ENCODE measurements at places on chromosomes 1 and 21.

GRCh38 chr1:6330410-6330911 lies 63.1 kb downstream of the ACOT7 start:
- DNase-seq = peak; percentile 62

DNA sequence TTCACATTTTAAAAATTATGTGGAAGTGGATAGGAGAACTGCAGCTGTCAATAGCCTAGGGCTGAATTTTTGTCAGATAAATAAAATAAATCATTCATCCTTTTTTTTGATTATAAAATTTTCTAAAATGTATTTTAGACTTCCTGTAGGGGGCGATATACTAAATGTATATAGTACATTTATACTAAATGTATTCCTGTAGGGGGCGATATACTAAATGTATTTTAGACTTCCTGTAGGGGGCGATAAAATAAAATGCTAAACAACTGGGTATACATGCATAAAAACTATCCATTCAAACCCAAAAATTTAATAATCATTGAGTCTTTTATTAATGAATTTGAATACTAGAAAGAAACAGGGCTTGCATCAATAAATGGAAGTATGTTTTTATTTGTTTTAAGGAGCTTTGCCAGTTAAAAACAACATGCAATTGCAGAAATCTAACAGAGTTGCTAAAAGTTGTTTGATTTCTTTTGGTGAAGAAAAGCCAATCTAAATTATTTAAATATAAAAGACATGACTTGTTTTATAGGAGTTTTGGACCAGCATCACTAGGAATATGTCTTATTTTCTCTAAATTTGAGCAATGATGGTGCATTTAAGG lies 31.4 kb downstream of the CLCA1 start:
- DNase-seq = peak; percentile 51

DNA sequence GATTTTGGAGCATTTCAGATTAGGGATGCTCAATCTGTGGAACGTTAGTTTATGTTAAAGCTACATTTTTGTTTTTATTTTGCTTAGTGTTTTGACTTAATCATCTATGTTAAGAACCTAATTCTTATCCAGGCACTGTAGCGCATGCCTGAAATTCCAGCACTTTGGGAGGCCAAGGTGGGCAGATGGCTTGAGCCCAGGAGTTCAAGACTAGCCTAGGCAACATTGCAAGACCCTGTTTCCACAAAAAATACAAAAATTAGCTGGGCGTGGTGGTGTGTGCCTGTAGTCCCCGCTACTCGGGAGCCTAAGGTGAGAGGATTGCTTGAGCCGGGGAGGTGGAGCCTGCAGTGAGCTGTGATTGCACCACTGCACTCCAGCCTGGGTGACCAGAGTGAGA lies 23.4 kb downstream of the FNBP1L start:
- no peak for DNase-seq

- DNase-seq = no peak
Observed at GRCh38 chr1:179955731-179956130, 1.1 kb downstream of the CEP350 start.

DNA sequence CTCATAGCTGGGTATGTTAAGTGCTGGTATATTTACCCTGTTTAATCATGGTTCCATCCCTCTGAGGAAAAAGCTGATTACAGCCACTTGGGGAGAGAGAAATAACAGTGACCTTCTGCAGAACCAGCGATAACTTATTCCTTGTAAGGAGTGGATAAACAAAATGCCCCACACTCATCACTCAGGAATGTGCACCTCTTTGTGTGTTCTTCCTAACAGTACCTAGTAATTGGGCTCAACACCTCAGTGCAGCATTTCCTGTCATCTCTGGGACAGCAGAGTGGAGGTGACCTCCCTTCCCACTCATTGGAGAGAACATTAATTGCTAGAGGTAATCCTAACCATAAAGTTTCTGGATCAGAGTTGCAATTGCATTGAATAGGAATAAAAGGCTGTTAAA lies 112.5 kb upstream of the F3 start:
- no peak for DNase-seq

GRCh38 chr1:245679821-245680780 lies 525.3 kb downstream of the KIF26B start:
- DNase-seq = no peak

GRCh38 chr1:75100481-75101092 lies 33.6 kb upstream of the LHX8 start:
- no peak for DNase-seq

DNA sequence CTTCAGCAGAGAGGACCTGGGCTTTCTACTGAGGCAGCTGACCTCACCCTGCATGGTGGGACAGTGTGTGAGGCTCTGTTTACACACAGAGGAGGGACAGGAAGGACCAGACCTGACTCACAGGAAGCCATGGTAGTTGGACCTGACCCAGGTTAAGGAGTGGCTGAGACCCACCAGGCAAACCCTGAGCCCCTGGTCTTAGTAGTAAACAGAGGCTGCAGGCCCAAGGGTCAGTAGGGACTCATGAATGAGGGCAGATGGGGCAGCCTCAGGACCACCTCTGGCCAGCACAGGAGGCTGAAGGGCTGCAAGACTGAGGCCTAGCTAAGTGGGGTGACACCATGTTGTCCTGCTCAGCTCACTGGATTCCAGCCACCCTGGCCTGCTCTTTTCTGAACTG lies 273.2 kb downstream of the GRIK3 start:
- DNase-seq = no peak

DNA sequence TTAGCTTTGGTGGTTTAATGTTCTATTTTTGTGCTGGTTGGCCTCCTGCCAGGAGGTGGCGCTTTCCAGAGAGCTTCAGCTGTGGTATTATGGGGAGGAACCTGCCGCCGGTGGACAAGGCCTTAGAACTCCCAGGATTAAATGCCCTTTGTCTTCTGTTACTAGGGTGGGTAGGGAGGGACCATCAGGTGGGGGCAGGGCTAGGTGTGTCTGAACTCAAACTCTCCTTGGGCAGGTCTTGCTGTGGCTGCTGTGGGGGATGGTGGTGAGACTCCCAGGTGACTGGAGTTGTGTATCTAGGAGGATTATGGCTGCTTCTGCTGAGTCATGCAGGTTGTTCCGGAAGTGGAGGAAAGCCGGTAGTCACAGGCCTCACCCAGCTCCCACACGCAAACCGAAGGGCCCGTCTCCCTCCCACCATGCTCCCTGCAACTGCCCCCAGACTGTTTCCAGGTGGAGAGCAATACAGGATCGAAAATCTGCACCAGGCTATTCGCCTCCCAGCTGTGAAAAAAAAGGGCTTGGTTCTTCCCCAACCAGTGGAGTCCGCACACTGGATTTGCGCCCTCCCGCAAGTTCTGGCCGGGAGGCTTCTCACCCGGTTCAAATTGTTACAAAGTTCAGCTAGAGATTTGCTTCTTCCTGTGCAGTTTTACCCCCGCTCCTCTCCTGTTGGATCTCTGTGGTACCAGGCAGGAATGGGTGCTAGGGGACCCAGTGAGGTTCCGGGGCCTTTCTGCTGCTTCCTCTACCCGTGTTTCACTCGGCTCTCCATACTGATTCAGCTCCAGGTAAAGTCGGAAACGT lies 220.5 kb downstream of the CENPF start:
- no peak for DNase-seq

- DNase-seq = no peak
Observed at GRCh38 chr21:29571949-29572348, 273.2 kb downstream of the BACH1 start.

- DNase-seq = no peak
Observed at GRCh38 chr1:61152066-61152465, 69.7 kb downstream of the NFIA start.

DNA sequence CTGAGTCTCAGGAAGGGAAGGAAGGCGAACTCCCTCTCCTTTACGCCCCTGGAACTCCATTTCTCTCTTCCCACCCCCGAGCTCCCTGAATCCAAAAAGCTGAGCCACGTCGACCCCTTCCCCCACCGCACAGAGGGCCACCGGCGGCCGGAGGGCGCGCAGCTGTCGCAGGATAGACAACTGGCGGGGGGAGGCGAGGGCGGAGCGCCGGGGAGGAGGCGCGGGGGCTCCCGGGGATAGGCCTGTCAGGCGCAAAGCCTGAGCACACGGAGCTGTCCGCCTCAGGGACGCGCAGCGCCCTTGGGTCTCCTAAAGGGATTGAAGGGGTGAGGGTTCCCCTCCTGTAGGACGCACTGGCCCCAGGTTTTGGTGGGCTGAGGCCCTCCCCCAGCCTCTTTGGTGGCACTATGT lies 752 bp upstream of the ACTA1 start:
- DNase-seq = peak; percentile 40

DNA sequence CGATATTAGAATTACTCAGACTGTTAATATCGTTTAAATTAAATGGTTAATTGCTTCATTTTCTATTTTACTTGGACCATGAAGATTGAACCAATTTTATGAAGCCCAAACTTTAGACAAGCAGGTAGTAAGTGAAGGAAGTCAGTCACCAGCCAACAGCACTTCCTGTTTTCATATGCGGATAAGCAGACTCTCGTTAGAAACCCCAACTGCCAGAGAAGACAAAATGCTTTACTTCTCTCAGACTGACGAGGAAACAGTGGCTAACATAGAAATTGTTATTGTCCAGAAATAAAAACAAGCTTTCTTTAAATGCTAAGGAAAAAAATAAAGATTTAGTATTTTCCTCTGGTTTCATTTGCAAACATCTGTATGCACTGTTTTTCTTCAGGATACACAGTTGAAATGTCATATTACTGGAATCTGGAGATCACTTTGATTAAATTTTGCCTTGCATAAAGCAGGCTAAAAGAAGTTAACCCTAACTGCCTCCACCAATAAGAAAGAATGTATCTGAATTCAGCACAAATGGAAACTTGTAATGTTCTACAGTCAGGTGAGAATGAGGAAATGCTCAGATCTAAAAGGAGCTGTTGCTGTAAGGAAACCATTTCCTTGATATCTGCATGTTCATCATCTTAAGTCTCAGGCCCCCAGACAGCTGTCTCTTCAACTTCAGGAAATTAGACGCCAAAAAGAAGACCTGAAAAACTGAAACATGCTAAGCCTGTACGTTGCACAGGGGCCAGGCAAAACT lies 129.8 kb upstream of the SAMSN1 start:
- no peak for DNase-seq

DNA sequence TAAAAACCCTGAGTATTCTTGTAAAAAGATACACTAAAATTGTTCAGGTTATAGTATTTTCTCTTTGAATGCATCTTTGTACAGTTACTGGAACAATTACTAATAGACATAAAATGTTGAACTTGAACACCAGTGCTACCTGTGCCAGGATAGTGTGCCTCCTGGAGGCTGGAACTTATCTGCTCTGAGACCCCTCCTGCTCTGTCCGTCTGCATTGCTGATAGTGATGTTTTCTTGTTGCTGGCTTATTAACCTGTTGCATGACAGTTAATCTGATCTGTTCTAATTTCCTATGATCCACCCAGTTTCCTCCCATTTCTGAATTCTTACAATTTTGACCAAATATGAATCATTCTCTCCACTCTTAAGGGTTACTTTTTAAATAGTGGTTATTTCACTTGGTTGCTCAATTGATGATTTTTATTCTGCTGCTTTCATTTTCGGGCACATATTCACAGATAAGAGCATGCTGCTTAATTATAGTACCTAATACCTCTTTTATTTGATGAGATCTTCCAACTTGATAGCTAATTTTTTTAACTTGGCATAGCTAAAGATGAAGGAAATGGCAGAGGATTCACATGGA lies 101.4 kb downstream of the CC2D1B start:
- no peak for DNase-seq

DNA sequence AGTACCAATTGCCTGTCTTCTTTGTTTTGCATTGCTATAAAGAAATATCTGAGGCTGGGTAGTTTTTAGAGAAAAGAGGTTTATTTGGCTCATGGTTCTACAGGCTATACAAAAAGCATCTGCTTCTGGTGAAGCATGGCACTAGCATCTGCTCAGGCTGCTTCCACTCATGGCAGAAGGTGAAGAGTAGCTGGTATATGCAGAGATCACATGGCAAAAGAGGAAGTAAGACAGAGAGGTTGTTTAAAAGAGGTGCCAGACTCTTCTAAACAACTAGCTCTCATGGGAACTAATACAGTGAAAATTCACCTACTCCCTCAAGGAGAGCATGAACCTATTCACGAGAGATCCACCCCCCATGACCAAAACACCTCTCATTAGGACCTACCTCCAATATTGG lies 56.7 kb upstream of the GUCA2B start:
- no peak for DNase-seq

- no peak for DNase-seq
Observed at GRCh38 chr1:205543351-205544301, 39.2 kb downstream of the CDK18 start.

- no peak for DNase-seq
Observed at GRCh38 chr1:206748348-206749030, 22.1 kb upstream of the IL19 start.

DNA sequence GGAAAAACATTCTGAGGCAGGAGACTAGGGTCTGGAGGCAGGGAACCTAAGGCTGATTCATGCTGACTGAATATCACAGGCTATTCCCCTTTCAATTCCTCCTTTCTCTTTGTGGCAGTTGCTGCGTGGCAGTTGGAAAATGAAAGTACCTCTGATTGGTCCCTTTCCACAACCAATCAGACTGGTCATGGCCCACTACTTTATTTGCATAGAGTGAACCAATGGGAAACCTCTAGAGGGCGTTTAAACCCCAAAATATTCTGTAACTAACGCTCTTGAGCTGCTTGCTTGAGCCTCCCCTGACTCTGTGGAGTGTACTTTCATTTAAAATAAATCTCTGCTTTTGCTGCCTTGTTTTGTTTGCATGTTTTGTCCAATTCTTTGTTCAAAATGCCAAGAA lies 27.7 kb upstream of the VN1R5 start:
- DNase-seq = peak; percentile 2

- DNase-seq = no peak
Observed at GRCh38 chr1:225410036-225410435, 17.8 kb downstream of the LBR start.

DNA sequence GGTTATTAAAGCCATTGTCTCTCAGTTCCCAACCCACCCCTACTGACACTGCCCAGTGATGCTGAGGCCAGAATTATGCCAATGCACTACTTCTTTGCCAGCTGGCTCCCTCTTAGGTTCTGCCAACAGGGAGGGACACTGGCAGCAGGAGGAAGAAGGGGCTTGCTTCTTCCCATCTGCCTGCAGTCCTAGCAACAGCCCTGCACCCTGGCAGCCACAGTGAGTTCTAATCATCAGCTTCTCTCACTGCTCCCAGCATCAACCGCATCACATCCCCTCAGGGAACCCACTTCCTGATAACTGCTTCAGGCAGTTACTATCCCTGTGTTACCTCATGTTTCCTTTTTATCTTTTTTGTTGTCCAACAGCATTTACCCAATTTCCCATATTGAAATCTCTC lies 86.2 kb downstream of the UBR4 start:
- DNase-seq = no peak

GRCh38 chr1:176450526-176450925 lies 12.4 kb upstream of the PAPPA2 start:
- DNase-seq = no peak

- no peak for DNase-seq
Observed at GRCh38 chr21:46068516-46069079, 29.3 kb upstream of the COL6A2 start.

DNA sequence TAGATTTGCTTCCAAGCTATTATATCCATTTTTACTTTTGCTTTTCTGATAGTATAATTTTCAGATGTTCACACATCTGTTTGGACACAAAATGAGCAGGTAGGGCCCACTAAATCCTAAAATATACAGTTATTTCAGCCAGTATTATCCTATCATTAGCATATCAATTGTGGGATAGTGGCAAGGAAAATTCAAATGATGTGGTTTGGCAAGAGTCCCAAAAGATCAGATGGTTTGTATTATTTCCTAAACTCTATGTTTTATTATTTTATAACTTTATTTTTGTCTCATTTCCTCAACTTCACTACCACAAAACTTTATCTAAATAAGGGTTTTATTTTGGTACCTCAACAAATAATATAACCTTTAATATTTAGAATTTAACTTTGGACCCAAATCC lies 1659.6 kb downstream of the NCAM2 start:
- no peak for DNase-seq

GRCh38 chr1:239511875-239512274 lies 125.5 kb downstream of the CHRM3 start:
- DNase-seq = no peak
